ENCODE measurements at places on chromosomes 1 and 21. TPM values are rescaled to one million over a fixed set of nuclear protein-coding genes. Genes with fewer than 3 reads are reported as not detected.

SPRR2E gene
- total RNA-seq: not detected

OVAAL gene
- not detected for total RNA-seq

TNFSF18 gene
- not detected for total RNA-seq

TMEM35B gene
- 18.7 TPM for total RNA-seq

AK5 gene
- 3.0 TPM for total RNA-seq

VWA5B1 gene
- total RNA-seq: not detected

SYPL2 gene
- 0.74 TPM for total RNA-seq

OR2AK2 gene
- not detected for total RNA-seq

GLRX2 gene
- total RNA-seq: 40.1 TPM

AMY1C gene
- total RNA-seq: not detected

KPRP gene
- total RNA-seq: not detected

FAM78B gene
- total RNA-seq: 0.41 TPM

DR1 gene
- 39.0 TPM for total RNA-seq

APOBEC4 gene
- total RNA-seq: not detected

VANGL2 gene
- total RNA-seq: 0.10 TPM
